ENCODE measurements at places on chromosomes 1 and 21.

GRCh38 chr1:39757501-39757900 is 13.6 kb downstream of the OXCT2 start:
- no peak for DNase-seq

DNA sequence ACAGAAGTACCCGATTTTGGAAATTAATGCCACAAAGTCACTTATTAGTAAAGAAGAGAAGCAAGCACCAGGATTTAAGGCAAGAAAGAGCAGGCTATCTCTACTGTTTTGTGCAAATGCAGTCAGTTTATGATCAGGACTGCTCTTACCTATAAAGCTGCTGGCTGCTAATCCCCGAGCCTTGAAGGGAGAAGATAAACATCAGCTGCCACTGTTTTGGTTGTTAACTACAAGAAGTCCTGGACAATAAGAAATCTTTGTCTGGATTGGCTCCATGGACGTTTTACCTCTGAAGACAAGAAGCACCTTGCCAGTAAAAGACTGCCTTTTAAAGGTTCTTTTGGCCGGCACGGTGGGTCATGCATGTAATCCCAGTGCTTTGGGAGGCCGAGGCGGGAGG is 21.4 kb downstream of the FRRS1 start:
- no peak for DNase-seq

DNA sequence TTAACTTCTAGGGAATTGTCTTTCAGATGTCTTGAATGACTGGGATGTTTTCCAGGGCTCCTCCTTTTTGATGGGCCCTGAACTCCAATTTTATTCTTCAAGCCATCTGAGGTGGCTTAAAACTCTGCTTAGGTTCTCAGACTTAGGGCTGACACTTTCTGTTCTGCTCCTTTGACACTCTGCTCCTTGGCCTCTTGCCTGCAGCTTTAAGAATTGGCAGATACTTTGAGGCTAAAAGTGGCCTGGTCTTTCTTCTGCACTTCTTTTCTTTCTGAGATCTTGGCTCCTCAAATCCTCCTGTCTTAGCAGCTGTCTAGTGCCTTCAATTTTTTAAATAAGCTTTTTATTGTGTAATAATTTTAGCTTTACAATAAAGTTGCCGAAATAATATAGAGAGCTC is 294.6 kb downstream of the RPS6KC1 start:
- DNase-seq: no peak

- no peak for DNase-seq
These were observed 256.8 kb downstream of the DISC1 start for GRCh38 chr1:231883382-231883781.

GRCh38 chr1:47579809-47580208 is 142.0 kb downstream of the FOXD2 start:
- DNase-seq: no peak

DNA sequence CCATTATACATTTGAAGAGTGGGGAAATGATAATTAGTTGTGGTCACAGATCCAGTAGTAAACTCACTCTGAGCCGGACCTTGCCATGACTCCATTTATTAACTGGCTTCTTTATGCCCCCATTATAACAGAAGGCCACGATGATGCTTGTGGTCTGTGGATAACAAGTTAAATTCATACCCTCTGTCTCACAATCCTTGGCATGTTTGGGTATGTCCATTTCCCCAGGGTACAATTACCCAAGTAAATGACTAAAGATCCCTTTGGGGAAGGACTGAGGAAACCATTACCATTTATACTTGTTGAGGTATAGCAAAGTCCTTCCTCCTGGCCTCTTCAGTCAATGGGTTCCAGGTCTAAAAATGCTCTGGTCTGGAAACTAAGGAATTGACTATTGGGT is 7.3 kb upstream of the USP1 start:
- no peak for DNase-seq

DNA sequence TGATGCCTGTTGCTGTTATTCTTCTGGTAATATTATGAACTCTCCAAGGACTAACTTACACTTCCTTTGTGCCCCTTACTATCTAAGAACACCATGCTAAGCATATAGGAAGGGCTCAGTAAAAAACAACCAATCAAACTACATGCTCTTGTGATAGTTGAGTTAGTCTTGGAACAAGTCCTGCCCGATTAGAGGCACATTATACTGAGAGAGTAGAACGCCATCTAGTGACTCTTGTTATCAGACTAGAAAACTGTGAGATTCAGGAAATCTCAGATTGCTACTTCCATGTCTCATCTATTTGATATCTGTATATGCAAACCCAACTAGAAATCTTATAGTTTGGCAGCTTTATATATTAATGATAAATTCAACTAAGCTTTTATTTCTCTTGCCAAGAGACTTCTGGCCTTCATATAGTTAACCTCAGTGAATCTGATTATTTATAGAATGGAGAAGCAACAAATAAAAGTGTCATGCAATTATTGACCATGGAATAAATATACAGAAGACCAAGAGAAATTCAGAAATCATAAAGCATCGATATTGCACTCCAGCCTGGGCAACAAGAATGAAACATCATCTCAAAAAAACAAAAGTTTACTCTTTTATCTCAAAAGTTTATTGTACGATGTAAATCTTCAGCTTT is 7.8 kb upstream of the SRRM1 start:
- DNase-seq: peak; percentile 75

DNA sequence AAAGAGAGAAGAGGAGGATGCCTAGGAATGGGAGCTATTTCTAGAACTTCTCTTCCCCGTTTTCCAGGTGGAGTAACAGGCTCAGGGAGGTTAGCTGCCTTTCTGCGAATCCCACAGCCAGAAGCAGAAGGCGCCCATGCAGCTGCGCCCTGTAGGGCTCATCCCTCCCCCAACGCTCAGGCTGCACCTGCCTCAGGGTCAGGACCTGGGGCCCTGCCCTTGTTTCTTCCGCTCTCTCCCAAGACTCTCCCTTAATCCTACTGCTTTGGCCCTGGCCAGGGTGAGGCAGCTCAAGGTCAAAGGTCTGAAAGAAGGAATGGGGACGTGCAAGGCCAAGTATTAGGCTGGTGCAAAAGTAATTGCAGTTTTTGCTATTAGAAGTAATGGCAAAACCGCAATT is 30.5 kb upstream of the PADI2 start:
- no peak for DNase-seq

DNA sequence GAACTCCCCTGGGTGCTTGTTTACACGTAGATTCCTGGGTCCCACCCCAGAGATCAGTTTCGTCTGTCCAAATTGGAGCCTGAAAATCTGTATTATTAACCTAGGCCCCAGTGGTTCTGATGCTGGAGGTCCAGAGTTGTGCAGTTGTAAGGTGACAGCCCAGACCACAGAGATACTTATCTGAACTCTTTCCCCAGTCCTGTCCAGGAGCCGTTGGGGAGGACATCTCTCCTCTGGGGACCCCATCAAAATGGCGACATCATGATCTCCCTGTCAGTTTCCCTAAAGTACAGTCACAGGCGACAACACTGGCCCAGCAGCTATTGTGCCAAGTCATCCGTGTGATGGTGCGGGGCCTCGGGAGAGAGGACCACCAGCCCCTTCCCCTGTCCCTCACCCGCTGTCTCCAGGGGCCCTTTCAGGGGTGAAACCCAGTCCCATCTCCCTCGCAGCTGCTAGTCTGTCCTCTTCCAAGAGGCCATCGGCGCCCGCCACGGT is 749 bp upstream of the EFHD2 start:
- no peak for DNase-seq

DNA sequence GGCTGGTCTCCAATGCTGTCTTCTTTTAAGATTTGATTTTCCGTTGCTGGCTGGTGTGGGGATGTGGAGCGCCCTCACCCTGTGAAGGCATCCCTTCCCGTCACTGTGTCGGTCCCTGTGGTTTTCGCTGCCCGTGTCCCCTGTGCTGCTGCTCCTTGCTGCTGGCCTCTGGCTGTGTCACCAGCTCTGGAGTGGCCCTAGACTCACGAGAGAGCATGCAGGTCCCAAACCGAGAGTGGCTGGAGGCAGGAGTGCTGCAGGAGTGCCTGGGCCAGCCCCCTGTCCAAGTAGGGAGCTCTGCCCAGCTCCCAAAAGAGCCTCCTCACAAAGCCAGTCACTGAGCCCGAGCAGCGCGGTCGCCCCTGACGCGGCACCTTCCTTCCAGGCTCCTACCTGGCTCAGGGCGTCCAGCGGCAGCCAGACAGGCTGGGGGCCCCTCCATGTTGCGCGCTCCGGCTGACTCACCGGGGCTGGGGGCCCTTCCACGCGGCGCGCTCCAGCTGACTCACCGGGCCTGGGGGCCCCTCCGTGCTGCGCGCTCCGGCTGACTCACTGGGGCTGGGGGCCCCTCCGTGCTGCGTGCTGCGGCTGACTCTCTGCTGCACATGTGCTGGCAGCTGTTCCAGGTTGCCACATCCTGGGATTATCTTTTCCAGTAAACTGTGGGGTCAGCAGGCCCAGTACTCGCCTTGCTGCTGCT is 106.7 kb upstream of the COL6A1 start:
- DNase-seq: peak; percentile 96

GRCh38 chr21:35229290-35229689 is 180.2 kb upstream of the RUNX1 start:
- DNase-seq: no peak
